A549 treated with ZK216348 at 1 μM for 4 hours (cell line): ENCODE measurements at places on chromosomes 3 and 15. TPM values are rescaled to one million over a fixed set of nuclear protein-coding genes. Genes with fewer than 3 reads are reported as not detected.

GHSR gene
- not detected in 5 replicates for total RNA-seq

CHRM5 gene
- 0.07 TPM in 1 of 5 replicates, not detected in the others for total RNA-seq

SLC28A2 gene
- total RNA-seq, result not detected in 5 replicates

CCDC33 gene
- total RNA-seq, result 5.7 to 8.6 TPM (median 7.2 TPM) in 5 replicates

DZIP1L gene
- total RNA-seq, result 6.6 to 11.4 TPM (median 8.4 TPM) in 5 replicates

NPAP1 gene
- not detected in 5 replicates for total RNA-seq

CCR8 gene
- total RNA-seq, result not detected in 5 replicates

ITGB5 gene
- total RNA-seq, result 348 to 453 TPM (median 414 TPM) in 5 replicates

ZPLD1 gene
- total RNA-seq, result 0.04 to 0.05 TPM in 2 of 5 replicates, not detected in the others

DNAJA4 gene
- 0.05 TPM in 1 of 5 replicates, not detected in the others for total RNA-seq

C3orf49 gene
- not detected in 5 replicates for total RNA-seq

FBXW12 gene
- not detected in 5 replicates for total RNA-seq

ADGRG7 gene
- total RNA-seq, result not detected in 5 replicates

ABI3BP gene
- 0.98 to 1.8 TPM (median 1.6 TPM) in 5 replicates for total RNA-seq

CACNA2D2 gene
- total RNA-seq, result 0.15 to 0.69 TPM (median 0.66 TPM) in 5 replicates

SMC4 gene
- total RNA-seq, result 71.1 to 119 TPM (median 100 TPM) in 5 replicates

PRKCI gene
- 11.0 to 19.9 TPM (median 18.0 TPM) in 5 replicates for total RNA-seq

VEPH1 gene
- total RNA-seq, result 0.27 to 0.44 TPM in 2 of 5 replicates, not detected in the others
